ENCODE measurements at places on chromosomes 16 and 17.
A peak's percentile ranks its signal among the peaks of the same experiment; 100 is the strongest.

- no peak for DNase-seq
Measured at GRCh38 chr17:39705786-39706348, 6.0 kb downstream of the ERBB2 start.

DNA sequence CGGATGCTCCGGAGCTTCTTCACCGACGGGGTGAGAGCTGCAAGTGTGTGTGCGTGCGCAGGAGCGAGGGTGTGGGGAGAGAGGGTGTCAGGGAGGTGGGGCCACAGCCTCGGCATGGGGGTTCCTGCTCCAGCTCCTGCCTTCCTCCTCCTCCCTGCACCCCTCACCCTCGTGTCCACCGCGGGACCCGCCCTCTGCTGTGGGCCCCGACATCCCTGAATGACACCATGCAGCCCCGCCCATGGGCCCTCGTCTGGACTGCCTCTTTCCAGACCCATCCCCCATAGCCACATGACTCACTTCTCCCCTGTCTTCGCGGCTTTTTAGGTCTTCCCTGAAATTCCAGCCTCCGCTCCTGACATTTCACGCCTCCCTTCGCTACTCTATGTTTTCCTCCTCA lies 41.6 kb downstream of the ARHGAP23 start:
- no peak for DNase-seq

GRCh38 chr17:66386498-66387351 lies 84.3 kb downstream of the PRKCA start:
- peak; percentile 42 for DNase-seq

GRCh38 chr16:75550211-75550662 lies 5.8 kb downstream of the TMEM231 start:
- DNase-seq, result no peak

GRCh38 chr17:77503293-77503655 lies 362.5 kb downstream of the SEC14L1 start:
- no peak for DNase-seq

GRCh38 chr16:66099306-66099705 lies 267.2 kb upstream of the CDH5 start:
- DNase-seq, result no peak

- no peak for DNase-seq
Measured at GRCh38 chr17:68399638-68400403, 57.5 kb downstream of the WIPI1 start.
